ENCODE measurements at places on chromosomes 2 and 18.

DNA sequence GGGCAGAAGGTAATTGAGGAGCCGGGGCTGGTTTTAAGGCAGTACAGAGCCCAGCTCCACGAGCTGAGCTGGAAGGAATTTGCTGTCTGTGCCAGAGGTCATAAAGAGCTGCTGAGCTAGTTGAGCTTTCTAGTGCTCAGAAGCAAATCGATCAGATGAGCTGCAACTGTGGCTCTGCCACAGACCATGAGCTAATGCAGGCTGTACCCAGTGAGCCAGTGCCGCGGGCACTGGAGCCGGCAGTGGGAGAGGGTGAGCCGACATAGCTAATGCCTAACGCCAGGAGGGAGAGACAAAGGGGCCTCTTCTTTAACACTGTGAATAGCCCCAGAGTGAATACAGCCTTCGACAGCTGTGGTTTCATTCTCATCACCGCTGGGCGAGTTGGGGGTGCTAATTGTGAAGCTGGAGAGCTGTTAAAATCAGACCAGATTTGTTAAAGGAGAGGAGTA is 410.1 kb upstream of the TCF4 start:
- no peak for DNase-seq

DNA sequence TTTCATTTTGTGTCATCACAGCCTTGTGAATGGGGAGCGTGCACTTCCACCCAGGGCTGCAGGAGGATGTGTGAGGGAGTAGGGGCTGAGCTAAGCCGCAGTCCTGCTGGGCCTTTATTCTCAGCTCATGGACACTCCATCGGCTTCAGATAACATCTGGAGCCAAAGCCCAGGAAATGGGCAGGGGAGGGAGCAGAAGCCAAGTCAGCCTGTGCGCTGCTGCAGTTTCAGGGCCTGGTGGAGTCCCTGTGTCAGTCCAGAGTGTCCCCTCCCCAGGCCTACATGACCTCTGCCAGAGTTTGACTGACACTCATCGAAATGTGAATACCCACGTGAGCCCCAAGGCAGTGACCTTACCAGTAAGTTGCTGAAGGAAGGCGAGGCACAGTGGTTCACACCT is 242.2 kb downstream of the LOXHD1 start:
- no peak for DNase-seq

DNA sequence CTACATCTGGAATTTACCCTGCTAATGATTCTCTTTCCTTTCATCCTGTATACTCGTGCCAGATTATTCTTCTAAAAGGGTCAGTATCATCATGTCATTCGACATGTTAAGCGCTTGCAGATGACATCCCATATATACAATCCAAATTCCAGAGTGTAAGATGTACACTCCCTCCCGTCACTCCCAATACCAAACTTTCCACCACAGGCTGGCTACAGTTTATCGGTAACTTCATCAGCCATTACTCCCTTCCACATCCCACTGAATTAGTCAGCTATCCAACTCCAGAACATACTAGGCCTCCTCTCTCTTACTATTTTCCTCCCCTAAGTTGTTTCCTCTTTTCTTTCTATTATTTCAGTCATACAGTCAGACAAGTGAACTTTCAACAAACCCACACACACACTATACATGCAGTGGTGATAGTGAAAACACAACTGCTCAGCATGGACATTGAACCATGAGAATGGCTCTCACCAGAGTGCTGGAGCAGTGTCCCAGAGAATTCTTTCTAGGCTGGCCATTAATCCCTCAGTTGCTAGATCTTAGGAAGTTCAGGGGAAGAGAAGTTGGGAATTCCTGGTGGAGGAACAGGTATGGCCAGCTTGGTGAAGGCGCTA is 10.6 kb upstream of the NMI start:
- no peak for DNase-seq

DNA sequence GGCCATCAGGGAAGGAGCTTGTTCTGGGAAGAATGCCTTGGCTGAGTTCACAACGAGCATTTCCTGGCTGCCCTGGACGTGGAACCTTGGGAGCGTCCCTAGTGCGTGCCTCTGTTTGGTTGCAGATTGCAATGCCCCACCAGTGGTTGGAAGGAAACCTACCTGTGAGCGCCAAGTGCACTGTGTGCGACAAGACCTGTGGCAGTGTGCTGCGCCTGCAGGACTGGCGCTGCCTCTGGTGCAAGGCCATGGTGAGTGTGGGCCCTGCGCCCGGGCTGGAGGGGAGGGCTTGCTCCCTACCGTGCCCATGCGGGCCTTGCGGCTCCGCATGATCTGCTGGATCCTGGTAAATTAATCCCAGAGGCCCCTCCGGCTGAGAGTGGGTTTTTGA is 81.9 kb downstream of the DGKD start:
- no peak for DNase-seq

GRCh38 chr2:20536619-20537422 is 89.9 kb downstream of the RHOB start:
- no peak for DNase-seq

GRCh38 chr2:11588228-11589110 is 54.6 kb downstream of the GREB1 start:
- DNase-seq = no peak

- peak; percentile 41 for DNase-seq
Observed at GRCh38 chr2:48107326-48107925, 201.1 kb upstream of the FBXO11 start.

DNA sequence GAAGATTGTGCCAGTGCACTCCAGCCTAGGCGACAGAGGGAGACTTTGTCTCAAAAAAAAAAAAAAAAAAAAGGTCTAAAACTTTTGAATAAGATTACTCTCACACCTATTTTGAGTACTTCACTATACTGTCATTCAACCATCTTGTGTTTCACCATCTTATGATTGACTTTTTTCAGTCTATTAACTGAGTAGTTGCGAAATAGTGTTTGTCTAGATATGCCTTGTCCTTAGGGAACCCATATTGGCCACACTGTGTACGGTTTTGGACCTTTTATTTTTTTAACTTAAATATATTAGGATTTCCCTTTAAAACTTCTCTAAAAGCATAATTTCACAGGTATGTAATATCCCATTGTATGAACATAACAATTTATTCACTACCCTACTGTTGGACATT is 72.3 kb downstream of the ALMS1 start:
- DNase-seq = no peak

- no peak for DNase-seq
Observed at GRCh38 chr2:182864949-182865570, 1.4 kb downstream of the FRZB start.

All from Caki2 (cell line).